ENCODE measurements at places on chromosomes 3 and 15. TPM values are rescaled to one million over a fixed set of nuclear protein-coding genes. Genes with fewer than 3 reads are reported as not detected.

DNA sequence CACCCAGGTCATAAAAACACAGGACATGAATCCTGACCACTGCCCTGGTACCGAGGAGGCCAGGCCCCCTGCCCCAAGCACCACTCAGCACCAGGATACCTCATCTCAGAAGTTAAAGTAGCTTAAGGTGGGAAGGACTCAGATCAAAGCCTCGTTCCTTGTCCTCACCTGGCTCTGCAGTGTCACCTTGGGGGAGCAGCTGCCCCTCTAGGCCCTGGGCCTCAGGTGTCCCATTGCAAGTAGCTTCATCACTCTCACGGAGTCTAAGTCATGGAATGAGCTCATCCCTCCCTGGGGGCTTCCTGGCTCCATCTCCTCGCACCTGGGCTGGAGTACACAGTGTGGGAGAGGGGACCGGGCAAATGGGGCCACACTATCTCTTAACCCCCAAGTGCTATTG, 148.0 kb downstream of the TPRA1 start:
- DNase-seq = no peak

DNA sequence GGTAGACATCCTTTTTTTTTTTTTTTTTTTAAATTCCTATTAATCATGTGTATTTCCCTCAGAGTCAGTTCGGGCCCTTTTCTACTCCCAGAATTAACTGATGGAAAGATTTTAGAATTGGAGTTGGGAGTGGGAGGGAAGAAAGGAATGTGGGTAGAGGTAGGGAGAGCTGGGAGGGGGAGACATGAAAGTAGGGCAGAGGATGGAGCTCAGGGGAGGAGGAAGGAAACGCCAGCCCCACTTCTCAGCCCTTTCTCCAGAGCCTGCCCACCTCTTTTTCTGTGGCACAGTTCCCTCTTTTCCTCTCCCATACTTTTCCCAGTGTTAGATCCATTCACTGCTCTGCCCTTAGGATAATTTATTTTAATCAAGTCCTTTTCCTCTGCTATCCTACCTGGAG, 129.4 kb downstream of the VPS8 start:
- DNase-seq = no peak

Gene NANOGP8
- total RNA-seq = not detected

Gene SLC22A13
- total RNA-seq = 0.18 TPM

Gene MNS1
- total RNA-seq = 2.2 TPM

DNA sequence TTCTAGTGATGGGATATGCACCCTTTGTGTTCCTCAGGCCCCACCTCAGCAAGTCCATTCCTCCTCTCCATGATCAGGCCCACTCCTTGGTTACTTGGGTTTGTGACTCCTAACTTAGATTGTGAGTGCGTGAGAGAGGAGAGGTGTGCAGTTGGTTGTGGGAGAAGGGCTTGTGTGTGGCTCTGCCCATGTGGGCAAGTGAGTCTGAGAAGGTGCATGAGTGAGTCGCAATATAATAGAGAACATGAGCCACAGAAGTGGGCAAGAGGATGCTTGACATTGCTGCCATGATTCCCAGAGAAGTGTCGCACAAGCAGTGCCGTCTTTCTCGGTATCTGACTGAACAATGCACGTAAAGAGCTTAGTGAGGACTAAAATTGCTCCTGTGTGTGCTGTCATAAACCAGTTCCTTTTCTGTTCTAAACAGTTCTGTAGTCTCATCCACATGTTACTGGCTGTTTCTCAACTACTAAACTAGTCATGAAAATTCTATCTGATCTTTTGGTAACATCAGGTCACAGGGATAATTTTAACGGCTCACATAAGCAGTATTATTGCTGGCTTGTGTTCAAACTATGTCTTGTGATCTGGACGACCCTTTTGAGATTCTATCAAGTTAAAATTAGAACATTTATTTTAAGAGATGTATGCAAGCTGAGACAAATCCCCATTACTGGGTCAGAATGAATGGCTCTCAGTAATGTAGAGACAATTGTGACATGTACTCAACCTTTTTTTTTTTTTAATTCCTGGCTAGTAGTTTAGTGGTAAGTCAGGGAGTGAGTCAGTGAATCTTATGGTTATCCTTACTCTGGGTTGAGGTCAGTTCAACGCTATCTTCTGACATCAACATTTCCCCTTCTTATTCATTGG, 25.6 kb downstream of the GYG1 start:
- DNase-seq = no peak

- no peak for DNase-seq
These were observed 752.1 kb upstream of the ALCAM start for GRCh38 chr3:104614564-104614963.

GRCh38 chr3:29408676-29409075, 127.8 kb downstream of the RBMS3 start:
- no peak for DNase-seq

Gene KIF7
- 5.1 TPM for total RNA-seq

- DNase-seq = no peak
These were observed 223.7 kb downstream of the PDCD6IP start for GRCh38 chr3:34022147-34022546.

Gene PPM1M
- total RNA-seq = 16.3 TPM

- no peak for DNase-seq
These were observed 564 bp upstream of the PIGZ start for GRCh38 chr3:196969134-196969659.

Gene CORO2B
- 13.7 TPM for total RNA-seq

Gene DOCK3
- 4.1 TPM for total RNA-seq

DNA sequence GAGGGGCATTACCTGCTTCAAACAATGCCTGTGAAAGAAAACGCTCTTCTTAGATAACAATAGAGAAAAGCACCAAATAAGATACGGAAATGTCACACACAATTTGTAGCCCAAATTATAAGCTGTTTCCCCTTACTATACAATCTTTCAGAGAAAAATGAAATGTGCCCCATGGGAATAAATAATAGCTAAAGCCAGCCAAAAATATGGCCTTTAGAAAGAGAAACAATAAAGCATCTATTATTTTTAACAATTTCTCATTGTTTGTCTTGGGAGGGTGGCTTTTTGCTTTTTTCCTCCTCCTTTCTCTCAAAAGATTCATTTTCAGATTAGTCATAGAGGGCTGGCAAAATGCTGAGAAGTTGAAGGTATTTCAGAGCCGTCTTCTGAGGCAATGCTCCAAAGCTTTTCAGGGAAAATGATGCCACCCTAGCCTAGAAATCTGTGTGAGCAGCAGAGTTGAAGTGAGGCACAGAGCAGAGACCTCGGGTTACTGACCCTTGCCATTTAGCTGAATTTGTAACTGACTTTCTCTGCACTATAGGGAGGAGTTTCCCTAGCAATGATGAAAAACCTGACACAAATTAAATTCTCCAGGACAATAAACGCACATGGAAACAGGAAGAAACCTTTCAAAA, 86.3 kb upstream of the PRICKLE2 start:
- DNase-seq = no peak

Gene TBL1XR1
- total RNA-seq = 141 TPM

Gene CHRNA5
- 4.0 TPM for total RNA-seq

DNA sequence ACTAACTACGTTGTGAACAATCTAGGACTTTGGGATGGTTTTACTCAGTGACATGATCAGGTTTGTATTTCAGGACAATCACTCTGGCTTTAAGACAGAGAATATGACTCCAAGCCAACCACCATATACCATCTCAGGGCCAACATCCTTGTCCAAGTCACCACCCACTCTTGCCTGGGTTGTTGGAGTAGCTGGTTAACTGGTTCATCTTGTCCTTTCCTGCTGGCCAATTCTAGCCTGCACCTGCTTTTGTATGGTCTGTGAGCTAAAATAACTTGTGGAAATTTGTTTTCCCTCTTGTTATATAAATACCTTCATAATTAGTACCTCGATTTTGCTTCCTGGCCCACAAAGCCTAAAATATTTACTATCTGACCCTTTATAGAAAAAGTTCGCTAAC, 306.8 kb upstream of the STT3B start:
- no peak for DNase-seq

GRCh38 chr3:17179381-17180205, 294.8 kb downstream of the PLCL2 start:
- DNase-seq = no peak

GRCh38 chr15:98763179-98763578, 114.8 kb downstream of the IGF1R start:
- DNase-seq = no peak

DNA sequence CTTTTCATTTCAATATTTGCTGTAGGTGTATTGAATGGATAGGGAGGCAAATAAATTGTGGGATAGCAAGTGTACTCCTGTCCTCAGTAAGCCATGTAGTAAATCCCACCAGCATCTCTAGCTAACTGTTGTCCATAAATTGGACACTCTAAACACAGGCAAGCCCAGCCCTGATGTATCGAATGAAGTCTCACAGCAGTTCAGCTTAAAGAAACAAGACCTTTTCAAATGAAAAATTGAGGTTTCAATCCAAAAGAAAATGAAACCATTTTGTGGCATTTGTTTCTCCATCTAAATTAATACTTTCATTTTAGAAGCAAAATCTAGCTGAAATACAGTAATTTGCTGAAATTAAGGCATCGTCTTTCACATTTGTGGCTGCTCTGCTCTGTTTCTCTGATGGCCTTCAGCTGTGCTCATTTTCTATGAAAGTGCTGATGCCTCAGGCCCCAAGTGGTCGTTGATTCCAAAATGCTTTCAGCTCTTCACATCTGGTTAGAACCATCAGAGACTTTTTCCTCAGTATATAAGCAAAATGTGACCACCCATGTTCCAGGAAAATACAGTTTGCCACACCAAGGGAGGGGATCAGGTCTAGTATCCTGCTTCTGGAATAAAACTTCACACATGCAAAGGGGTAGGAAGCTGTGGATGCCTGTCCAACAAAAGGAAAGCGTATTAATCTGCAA, 245.0 kb downstream of the ZMAT3 start:
- DNase-seq = no peak

Gene TRIM59
- total RNA-seq = 0.57 TPM

Gene BLOC1S6
- 35.7 TPM for total RNA-seq

Gene GALNT15
- total RNA-seq = 6.4 TPM

- DNase-seq = no peak
These were observed 395.8 kb upstream of the CCDC54 start for GRCh38 chr3:106981392-106981791.

DNA sequence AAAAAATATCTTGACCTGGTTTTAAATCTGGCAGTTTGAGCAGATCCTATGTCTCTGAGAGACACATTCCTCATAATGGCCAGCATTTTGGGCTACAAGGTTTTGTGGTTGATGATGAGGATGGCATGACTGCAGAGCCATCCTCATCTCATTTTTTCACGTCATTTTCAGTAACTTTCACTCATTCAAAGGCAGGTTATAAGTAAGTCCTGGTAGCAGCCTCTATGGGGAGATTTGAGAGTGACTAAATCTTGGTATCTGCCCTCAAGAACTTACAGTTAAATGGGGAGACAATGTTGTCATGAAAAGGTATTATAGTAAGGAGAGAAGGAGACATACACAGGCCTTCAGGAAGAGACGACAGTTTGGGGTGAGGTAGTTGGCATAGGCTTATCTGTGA, 14.5 kb downstream of the TIGIT start:
- no peak for DNase-seq

- DNase-seq = no peak
These were observed 44.5 kb downstream of the NCEH1 start for GRCh38 chr3:172666181-172666872.

Gene SYNPR
- total RNA-seq = 14.4 TPM

GRCh38 chr3:13034861-13035260, 38.4 kb downstream of the IQSEC1 start:
- no peak for DNase-seq

Gene ADAMTSL3
- 47.3 TPM for total RNA-seq
